CD4-positive, alpha-beta T cell treated with Interleukin-15 for 1 hour (primary cell): ENCODE measurements at places on chromosomes 4 and X.

- no peak for DNase-seq
Measured at GRCh38 chrX:97238632-97239031, 354.9 kb downstream of the RPA4 start.

DNA sequence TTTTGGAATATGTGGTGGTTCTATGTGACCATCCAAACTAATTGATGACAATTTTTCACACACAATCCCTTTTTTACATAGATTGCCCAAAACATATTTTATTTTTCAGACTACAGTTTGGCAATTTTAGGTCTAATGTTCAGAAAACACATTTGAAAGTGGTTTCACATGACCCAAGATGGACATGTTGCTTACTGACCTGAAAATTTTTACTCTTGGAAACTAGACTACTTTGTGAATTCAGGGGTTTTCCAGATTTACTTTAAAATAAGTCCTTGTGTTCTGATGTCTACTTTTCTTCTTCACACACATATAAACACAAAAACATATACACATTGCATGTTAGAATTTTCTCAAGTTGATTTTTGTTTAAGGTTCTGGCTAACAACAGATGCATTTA, 79.5 kb downstream of the HMGB2 start:
- DNase-seq, result no peak

- DNase-seq, result no peak
Measured at GRCh38 chrX:109463784-109464183, 18.1 kb downstream of the GUCY2F start.

GRCh38 chrX:38277802-38278201, 49.5 kb downstream of the RPGR start:
- no peak for DNase-seq

DNA sequence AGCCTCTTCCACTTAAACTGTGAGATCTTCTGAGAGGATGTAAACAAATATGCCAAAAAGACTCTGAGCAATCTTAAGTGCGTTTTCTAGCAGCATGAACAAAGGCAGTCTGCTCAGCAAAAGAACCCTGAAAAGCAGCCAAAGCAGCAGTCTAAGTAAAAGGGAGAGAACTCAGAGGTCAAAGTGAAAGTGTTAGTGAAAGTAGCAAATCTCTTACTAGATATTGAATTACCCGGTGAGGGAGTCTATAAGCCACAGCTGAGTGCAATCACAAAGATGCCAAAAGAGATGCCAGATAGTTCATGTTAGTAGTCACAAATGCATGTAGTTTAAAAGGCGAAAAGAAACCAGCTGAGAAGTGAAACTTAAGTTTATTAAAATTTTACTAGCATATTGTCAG, 7.9 kb upstream of the GNRHR start:
- DNase-seq, result no peak

GRCh38 chr4:39706741-39707511, 9.0 kb downstream of the UBE2K start:
- DNase-seq, result no peak

DNA sequence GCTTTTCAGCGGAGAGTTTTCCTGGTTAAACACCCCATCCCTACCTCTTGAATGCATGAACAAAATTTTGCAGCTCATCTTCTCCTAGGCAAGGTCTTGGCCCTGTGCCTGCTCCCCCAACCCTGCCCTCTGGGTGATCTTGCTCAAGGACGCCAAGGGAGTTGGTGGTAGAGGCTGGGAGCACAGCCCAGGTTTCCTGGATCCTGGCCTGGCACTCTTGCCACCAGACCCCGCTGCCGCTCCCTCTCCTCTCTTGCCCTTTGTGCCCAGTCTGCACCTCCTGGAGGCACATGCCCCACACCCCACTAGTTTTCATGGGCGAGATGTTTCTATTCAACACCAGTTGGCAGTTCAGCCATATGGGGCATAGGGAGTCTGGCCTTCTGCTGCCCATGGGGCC, 37.3 kb downstream of the TSC22D3 start:
- no peak for DNase-seq

GRCh38 chrX:123822965-123823364, 36.9 kb upstream of the XIAP start:
- DNase-seq, result no peak

DNA sequence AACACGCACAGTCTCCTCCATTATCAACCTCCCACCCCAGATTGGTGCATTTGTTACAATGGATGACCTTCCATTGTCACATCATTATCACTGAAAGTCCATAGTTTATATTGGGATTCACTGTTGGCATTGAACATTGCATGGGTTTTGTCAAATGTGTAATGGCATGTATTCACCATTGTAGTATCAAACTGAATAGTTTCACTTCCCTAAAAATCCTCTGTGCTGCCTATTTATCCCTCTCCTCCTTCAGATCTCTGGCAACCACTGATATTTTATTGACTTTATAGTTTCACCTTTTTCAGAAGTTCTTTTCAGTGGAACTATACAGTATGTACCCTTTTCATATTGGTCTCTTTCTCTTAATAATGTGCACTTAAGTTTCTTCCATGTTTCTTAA, 1565.4 kb downstream of the PCDH18 start:
- no peak for DNase-seq

DNA sequence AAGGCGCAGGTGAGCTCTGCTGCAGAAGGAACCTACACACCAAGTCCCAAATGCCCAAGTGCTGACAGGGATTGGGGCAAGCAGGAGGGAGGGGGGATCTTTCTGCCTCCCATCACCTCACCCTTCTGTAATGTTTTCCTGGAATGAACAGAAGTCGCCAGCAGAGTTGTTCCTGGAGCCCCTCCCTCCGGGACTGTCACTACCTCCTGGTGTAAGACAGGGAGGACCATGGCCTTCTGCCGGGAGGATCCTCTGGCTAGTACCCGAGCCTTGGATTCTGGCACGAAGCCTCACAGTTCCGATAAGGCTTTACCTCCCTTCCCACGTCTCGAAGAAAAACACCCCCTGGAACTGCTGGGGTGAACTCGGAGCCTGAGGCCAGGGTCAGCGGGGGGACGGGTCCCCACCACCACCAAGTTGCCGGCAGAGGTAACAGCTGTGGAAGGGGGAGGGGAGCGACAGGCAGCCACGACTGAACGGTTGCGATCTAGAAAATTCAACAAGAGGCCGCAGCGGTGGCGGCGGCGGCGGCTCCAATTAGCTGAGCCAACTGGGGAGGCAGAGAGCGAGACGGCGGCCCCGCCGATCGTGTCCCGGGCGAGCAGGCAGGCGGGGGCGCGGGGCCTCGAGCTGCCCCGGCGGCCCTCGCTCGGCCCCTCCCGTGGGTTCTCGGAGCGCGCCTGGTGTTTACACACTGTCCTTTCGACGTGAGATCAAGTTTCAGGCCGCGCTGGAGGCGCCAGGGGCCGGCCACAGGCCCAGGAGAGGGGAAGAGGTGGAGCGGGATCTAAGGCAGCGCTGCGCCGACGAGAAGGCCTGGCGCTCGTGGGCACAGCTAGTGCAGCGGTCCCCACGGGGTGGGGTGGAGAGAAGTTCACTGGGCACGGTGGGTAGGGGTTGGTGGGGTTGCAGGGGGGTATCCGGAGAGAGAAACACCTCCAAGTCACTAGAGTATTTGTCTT, 53.7 kb upstream of the BCOR start:
- no peak for DNase-seq

- no peak for DNase-seq
Measured at GRCh38 chrX:14825851-14826250, 47.0 kb downstream of the FANCB start.

DNA sequence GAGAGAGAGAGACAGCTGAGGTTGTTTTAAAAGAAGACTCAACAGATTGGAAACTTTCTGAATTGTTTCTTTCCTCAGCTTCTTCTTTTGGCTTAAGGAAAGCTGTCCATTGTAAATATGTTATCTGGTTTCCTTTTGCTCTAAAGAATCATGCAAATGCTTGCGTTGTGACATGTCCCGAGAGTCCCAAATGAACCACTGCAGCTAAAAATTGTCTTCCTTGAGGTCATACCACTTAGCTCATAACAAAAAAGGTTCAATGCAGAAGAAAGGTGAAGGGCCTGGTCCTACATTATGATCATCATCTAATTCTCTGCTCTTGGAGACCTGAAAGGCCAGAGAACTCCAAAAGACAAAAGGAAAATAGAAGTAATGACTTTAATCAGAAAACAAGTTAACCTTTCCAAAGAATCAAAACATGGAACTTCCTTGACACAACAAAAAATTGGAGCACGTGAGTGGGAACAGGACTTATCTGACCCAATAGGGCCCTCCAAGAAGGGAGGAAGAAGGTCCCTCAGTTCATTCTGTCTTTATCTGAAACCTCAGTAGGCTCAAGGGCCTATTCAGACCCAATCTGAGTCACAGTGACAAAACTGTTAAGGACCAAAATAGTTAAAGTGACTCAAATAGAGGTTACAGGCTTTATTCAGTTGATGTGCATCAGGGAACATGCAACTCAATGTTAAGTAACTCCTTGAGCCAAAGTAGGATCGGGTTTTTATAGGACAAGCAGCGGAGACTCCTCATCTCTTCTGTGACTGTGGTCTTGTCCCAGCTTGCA, 14.7 kb upstream of the VSIG1 start:
- no peak for DNase-seq

DNA sequence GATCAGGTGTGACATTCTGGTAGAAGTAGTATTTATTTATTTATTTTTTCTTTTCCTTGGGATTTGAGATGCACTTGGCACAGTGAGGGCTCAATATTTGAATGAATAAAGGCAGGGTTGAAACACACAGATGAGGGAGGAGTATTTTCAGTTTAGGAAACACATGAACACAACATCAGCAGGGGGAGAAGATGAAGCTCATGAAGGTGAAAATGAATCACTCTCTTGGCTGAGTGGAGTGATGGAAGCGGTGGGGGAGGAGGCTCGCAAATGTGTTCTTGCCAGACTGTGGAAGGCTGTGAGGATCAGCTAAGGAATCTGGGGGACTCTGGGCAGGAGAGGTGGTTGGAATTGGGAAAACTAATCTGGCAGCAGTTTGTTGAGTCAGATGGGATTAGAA, 55.3 kb downstream of the ARHGAP10 start:
- no peak for DNase-seq
